CD4-positive, alpha-beta T cell treated with Interleukin-17A for 4 hours (primary cell): ENCODE measurements at places on chromosomes 1 and 21.

- no peak for DNase-seq
Measured at GRCh38 chr1:224535641-224536040, 80.5 kb upstream of the CNIH3 start.

DNA sequence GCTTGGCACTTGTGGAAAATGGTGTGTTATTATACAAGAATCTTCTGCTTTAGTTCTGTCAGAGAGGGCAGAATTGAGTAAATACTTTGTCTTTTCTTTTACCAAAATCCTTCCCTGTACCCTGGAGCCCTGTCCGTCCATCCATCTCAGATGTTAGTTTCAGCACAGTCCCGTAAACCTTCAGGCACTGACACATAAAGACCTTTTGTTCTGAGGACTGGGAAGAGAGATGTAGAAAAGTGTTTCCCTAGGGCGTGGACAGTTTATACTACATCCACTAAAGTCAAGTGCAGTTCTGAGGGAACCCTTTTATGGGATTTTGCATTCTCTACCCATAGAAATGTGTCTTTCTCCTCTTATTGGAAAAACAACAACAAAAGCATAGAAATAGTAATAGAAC lies 162.4 kb downstream of the PDE4B start:
- no peak for DNase-seq

DNA sequence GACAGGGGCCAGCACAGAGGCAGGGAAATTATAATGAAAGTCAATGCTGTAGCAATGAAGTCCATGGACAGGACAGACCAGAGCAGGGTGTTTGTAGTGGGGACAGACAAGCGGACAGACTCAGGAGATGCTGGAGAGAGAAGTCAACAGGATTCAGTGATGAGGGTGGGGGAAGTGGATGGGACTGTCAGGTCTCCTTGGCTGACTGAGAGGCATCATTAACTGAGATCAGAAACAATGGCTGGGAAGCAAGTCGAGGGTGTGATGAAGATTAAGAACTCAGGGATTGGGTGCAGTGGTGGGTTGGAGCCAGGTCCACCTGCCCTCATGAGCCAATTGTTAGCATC lies 25.5 kb downstream of the CD58 start:
- no peak for DNase-seq

DNA sequence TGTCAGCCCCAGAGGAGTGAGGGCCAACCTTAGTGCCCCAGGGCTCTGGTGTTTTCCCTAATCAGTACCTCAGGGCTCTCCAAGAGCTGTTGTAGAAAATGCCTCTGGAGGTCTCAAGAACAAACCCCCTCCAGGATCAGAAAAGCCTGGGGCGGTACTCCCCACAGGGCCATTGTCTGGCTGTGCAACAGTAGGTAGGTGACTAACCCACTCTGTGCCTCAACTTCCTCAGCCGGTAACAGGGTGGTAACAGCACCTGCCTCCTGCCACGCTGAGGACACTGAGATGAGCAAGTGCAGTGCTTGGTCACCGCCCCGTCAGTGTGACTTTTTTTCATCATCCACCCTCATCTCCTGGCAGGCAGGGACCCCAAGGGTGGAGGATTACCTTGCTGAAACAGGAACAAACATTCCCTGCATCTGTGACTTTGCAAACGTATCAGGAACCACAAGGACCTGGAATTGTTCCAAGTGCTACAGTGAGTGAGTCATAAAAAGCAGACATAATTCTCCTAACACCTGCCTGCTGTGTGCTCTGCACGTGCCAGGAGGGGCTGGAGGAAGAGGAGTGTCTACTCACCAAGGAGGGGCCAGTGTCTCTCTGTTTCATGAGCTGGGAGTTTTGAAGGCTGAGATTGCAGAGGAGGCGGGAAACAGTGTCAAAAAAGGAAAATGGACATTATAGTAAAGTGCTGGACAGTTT lies 440.8 kb downstream of the NPHP4 start:
- no peak for DNase-seq

DNA sequence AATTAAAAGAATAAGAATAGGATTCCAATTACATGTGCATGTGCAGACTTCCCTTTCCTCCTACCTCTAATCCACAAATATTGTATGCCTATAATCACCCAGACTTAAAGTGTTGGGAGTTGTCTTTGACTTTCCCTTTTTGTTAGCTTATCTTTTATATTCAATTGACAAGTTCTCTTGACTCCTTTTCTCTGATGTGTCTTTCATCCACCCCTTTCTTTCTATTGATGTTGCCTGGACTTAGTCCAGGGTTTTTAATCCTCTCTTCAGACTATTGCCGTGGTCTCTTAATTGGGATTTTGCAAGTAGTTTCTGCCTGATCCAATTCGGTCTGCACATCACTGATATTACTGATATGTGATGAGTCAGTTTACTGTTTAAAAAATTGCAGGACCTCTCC lies 170.9 kb downstream of the LHX8 start:
- DNase-seq: no peak

GRCh38 chr1:31912839-31913239 lies 25.3 kb downstream of the PTP4A2 start:
- no peak for DNase-seq

DNA sequence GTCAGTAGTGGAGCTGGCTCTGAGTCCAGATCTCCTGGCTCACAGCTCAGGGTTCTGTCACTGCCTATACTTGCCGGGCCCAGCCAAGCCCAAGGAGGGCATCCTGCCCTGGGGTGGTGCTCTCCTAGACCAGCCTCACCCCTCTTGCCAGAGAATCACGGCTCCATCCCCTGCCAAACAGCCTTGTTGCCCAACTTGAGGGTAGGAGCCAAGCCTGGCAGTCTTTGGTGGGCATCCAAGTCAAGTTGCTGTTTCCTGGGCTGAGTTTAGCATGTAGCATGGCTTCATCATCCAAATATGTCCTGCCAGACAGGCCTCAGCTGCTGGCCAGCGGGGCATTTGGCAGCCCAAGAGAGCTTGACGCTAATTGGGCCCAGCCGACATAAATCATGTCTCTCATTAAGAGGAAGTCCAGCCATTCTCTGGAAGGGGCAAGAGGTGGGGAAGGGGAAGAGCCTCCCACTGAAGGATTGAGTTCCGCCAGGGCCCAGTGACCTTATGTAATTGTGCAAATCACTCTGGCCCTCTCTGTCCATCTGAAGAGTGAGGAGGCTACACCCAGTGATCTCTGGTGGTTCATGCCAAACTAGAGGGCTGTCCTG lies 22.6 kb upstream of the TRABD2B start:
- DNase-seq: no peak

DNA sequence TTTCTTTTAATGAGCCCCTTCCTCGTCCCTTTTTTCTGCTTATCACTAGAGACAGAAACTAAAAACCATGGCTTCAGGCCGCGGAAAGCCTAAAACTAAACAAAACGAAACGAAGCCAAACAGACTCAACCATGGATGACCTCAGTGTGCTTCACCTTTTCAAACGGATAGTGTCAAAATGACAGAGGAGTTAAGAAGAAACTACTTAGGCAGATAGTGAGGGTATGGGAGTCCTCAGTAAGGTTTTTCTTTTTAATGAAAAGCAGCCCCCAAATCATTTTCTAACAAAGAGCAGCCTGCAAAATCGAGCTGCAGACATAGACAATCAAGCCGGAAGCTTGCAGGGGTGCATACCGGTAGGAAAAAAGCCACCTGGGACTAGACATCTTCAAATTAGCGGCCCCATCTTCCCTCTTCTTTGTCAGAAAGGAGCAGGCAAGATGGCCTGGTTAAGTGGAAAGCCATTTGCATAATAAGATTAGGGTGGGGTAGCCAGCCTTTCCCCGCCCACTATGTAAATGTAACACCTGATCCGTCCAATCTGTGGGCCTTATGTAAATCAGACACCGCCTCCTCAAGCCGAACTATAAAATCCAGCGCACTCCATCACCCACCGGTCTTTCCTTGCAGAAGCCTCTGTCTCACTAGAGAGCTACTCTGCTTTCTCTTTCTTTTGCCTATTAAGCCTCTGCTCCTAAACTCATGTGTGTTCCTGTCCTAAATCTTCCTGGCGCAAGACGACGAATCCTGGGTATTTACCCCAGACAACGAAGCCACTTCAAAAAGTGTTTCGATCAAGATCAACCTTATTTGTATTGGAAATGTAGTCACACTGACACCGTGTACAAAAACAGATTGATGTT lies 6.2 kb upstream of the ERO1B start:
- DNase-seq: no peak

DNA sequence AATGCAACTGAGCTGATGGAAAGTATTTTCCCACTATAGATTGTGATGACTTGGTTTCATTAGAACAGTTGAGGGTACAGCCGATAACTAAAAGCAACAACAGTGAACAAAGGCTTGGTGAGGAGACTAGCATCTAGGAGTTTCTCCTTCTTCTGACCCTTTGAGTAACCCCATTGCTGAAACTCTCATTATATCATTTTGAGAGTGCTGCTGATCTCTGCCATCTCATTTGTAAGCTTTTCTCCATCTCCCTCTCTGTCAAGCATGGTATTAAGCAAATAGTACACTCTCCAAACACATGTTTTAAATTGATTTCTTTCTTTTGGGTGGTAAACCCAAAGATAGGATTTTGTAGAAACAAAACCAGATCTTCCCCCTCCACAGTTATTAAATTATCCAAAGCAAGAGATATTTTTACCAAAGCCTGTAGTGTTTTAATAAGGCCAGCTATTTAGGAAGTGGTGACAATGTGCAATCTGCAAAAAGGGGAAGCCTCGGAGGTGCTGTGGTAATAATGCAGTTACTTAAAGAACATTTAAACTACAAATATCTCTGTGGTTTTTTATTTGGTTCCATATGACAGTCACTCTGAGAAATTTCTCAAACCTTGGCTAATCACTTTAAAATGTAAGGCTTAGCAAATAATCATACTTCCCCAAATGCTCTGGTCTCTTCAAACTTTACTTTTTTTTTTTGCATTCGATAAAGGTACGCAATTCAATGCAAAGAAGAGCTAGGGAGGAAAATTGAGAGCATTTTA lies 287.5 kb downstream of the HLX start:
- no peak for DNase-seq

- DNase-seq: no peak
Measured at GRCh38 chr21:42386034-42386591, 9.7 kb downstream of the TMPRSS3 start.

- no peak for DNase-seq
Measured at GRCh38 chr1:24173638-24174575, 13.2 kb downstream of the IFNLR1 start.

GRCh38 chr1:62774971-62775595 lies 8.8 kb upstream of the ATG4C start:
- no peak for DNase-seq

DNA sequence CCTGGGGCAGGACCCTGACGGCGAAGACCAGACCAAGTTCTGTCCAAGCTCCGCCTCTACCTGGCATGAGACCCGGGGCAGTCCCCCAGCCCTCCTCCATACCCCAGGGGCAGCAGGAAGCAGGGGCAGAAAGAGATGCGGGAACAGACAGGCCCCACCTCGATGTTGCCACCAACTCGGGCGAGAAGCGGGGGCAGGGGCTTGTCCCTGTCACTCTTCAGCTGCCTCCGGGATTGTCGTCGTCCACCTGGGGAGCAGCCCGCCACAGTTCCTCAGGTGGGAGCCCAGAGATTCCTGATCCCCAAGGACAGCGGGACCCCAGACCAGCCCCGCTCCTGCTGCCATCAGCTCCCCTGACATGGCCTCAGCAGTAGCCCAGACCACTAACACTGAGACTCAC lies 54.8 kb downstream of the CHD5 start:
- DNase-seq: no peak

GRCh38 chr1:200483491-200484143 lies 73.8 kb upstream of the ZNF281 start:
- peak; percentile 36 for DNase-seq

DNA sequence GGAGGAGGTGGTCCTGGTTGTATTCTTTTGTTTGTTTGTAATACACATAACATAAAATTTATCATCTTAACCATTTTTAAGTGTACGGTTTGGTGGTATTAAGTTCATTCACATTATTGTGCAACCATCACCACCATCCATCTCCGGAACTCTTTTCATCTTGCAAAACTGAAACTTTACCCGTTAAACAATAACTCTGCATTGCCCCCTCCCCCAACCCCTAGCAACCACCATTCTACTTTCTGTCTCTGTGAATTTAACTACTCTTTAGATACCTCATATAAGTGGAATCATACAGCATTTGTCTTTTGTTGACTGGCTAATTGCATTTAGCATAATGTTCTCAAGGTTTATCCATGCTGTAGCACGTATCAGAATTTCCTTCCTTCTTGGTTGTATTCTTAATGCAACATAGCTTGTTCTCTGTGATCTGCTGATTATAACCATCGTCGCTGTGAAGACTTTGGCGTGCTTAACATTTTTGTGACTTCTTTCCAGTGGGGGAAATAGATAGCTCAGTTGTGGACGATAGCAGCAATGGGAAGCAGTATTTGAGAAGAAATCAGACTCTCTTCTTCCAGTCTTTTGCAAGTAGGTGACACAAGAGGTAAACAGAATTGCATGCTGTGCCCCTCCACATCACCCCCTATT lies 117.5 kb upstream of the HOOK1 start:
- peak; percentile 47 for DNase-seq

DNA sequence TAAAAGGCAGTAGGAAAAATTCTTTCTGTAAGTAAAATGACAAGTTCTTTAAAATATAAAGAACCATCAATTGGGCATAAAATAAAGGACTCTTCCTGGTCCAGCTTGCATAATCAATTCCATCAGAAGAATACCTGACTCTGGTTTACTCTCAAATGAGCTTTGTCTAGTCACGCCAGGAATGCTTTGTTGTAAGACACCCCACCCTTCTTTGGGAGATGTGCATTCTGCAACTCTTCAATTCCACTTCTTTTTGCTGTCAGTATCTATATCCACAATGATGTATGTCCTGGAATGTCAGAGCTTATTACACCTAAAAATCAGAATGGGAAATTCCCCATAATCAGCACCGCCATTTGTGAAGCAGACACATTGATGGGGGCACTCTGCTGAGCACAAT lies 76.1 kb downstream of the PTPN14 start:
- no peak for DNase-seq

GRCh38 chr1:15311122-15311822 lies 64.2 kb downstream of the FHAD1 start:
- DNase-seq: no peak

GRCh38 chr1:197688233-197688632 lies 87.0 kb downstream of the DENND1B start:
- DNase-seq: no peak

GRCh38 chr1:45884700-45885099 lies 81.3 kb downstream of the MAST2 start:
- no peak for DNase-seq

- DNase-seq: peak; percentile 82
Measured at GRCh38 chr1:152458384-152459185, 44.5 kb upstream of the CRNN start.

- peak; percentile 10 for DNase-seq
Measured at GRCh38 chr1:74504125-74504932, 8.1 kb downstream of the LRRC53 start.

DNA sequence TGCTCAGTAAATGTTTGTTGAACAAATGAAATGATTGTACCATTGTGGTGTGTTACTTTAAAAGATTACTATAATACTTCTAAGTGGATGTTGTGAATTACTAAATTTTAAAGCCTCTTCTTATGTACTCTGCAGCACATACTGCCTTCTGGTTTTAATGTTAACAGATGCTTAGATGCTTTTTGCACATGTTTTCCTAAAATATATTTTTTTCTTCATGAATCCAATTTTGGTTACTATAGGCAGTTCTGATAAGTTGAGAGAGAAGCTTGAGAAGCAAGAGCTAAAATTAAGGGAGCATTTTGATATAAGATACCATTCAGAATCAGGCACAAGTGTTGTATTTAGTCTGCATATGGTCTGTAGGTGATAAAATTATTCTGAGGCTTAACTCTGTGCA lies 21.3 kb downstream of the CTTNBP2NL start:
- DNase-seq: no peak

GRCh38 chr1:22860883-22861385 lies 111.7 kb downstream of the LACTBL1 start:
- no peak for DNase-seq
